ENCODE measurements at places on chromosomes 5 and 9. TPM values are rescaled to one million over a fixed set of nuclear protein-coding genes. Genes with fewer than 3 reads are reported as not detected.

DNA sequence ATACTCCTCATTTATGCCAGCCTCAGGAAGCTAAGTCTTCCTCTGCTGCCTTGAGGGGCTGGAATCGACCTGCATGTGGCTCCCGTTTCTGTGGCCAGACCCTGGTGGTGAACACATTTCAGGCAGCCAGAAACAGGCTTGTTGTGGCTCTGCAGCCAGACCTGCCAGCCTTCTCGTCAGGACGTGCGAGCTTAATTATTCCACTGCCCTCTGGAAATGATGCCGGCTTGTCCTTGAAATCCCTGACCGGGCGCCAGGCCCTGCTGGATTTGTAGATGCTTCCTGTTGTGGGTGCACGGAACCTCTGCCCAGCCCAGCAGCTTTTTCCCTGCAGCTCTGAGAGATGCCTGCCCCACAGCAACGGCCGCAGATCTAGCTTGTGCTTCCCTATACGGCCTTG lies 41.6 kb downstream of the PDZD2 start:
- no peaks in the 10 kb centered on the region for H3K27me3 ChIP-seq
- no peaks in the 10 kb centered on the region for H3K36me3 ChIP-seq
- H3K4me3 ChIP-seq: no peak overlapping the region

GRCh38 chr5:74206579-74207550 lies 433.7 kb downstream of the ENC1 start:
- H3K27me3 ChIP-seq: no peaks in the 10 kb centered on the region
- no peak overlapping the region for H3K4me3 ChIP-seq
- H3K36me3 ChIP-seq: no peaks in the 10 kb centered on the region
- H3K4me1 ChIP-seq: no peaks in the 10 kb centered on the region
- no peak overlapping the region for H3K27ac ChIP-seq

- no peaks in the 10 kb centered on the region for H3K4me1 ChIP-seq
- H3K27ac ChIP-seq: no peak overlapping the region
- H3K36me3 ChIP-seq: no peaks in the 10 kb centered on the region
- DNase-seq: no peak
- H3K27me3 ChIP-seq: no peaks in the 10 kb centered on the region
These were observed 20.9 kb downstream of the FOXE1 start for GRCh38 chr9:97873882-97874281.

Gene ANKRD34B
- not detected for total RNA-seq

Gene NTRK2
- 0.47 TPM for total RNA-seq

- peak overlapping the region; percentile 77 for H3K4me3 ChIP-seq
- H3K4me1 ChIP-seq: peaks cover 10% of the 10 kb centered on the region
- peak; percentile 62 for DNase-seq
- H3K27me3 ChIP-seq: no peaks in the 10 kb centered on the region
- no peak overlapping the region for H3K27ac ChIP-seq
- H3K36me3 ChIP-seq: no peaks in the 10 kb centered on the region
These were observed 750 bp downstream of the DNM1 start for GRCh38 chr9:128203707-128204551.

DNA sequence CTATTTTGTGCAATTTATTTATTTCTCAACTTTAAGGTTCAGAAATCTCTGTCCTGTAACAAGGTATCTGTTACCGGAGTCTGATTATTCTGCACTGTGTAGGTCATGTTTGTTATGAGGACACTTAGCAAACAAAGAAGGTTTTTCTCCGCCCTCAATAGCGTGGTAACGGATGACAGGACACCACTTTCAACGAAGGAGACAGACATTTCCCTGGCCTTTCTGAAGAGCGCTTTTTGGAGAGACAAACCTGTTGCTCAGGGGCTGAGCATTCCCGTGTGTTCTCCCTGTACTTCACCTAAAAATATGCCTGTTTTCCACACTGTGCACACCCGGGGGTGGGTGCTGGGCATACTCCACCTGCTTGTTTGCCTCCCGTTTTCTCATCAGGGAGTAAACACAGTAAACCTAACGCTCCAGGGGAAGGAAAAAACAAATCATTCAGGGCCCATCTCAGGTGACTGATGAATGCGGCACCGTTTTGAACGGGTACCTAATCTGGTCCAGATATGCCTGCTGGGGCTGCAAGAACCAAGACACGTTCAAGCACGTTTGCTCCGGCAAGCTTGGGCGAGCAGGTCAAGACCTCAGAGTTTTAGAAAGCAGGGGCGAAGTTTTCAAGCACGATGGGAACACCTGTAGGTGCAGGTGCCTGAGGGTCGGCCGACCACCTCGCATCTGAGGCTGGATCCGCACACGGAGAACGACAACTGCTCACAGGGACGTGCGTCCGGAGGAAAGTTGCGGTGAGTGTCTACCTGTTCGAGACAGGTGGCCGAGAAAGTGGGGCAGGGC lies 859 bp downstream of the RETREG1 start:
- peaks cover 3% of the 10 kb centered on the region for H3K4me1 ChIP-seq
- peaks cover 3% of the 10 kb centered on the region for H3K27me3 ChIP-seq
- H3K27ac ChIP-seq: peak overlapping the region; percentile 56
- H3K36me3 ChIP-seq: no peaks in the 10 kb centered on the region
- H3K4me3 ChIP-seq: peak overlapping the region; percentile 64
- no peak for DNase-seq

- no peaks in the 10 kb centered on the region for H3K27me3 ChIP-seq
- H3K27ac ChIP-seq: peak overlapping the region; percentile 75
- no peaks in the 10 kb centered on the region for H3K36me3 ChIP-seq
These were observed 12.6 kb upstream of the CEMIP2 start for GRCh38 chr9:71780953-71781352.

Gene PRDM9
- not detected for total RNA-seq

DNA sequence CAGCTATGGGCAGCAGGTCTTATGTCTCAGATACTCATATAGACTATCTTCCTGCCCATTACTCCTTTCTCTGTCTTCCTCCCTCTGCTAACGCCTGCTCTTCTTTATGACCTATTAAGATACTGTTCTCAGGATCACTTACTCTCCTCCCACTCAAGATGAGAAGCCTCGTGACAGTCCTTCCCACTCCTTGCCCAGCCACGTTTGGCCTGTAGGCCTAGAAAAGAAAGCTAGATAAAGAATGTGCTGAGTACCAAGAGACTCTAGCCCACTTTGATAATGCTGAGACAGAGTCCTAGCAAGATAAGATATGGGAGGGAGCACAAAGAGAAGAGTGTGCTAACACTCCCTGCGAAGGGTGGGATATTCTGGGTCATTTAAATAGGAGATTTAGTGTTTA lies 6.8 kb upstream of the DENND4C start:
- H3K36me3 ChIP-seq: no peaks in the 10 kb centered on the region
- no peaks in the 10 kb centered on the region for H3K4me1 ChIP-seq
- no peak overlapping the region for H3K4me3 ChIP-seq

GRCh38 chr5:115977988-115978387 lies 15.7 kb downstream of the LVRN start:
- no peaks in the 10 kb centered on the region for H3K27me3 ChIP-seq
- no peaks in the 10 kb centered on the region for H3K4me1 ChIP-seq
- no peaks in the 10 kb centered on the region for H3K36me3 ChIP-seq
- no peak overlapping the region for H3K4me3 ChIP-seq
- DNase-seq: no peak

GRCh38 chr5:149406203-149406978 lies 27.3 kb upstream of the IL17B start:
- H3K4me1 ChIP-seq: no peaks in the 10 kb centered on the region
- H3K4me3 ChIP-seq: peak overlapping the region; percentile 48
- no peaks in the 10 kb centered on the region for H3K36me3 ChIP-seq

- no peaks in the 10 kb centered on the region for H3K36me3 ChIP-seq
- no peaks in the 10 kb centered on the region for H3K27me3 ChIP-seq
- peak; percentile 84 for DNase-seq
- no peak overlapping the region for H3K27ac ChIP-seq
- H3K4me1 ChIP-seq: peaks cover 5% of the 10 kb centered on the region
- H3K4me3 ChIP-seq: no peak overlapping the region
These were observed 69.2 kb upstream of the S1PR3 start for GRCh38 chr9:88922091-88922490.

GRCh38 chr5:9062873-9063272 lies 483.0 kb downstream of the SEMA5A start:
- no peak overlapping the region for H3K27ac ChIP-seq
- H3K4me3 ChIP-seq: no peak overlapping the region
- H3K27me3 ChIP-seq: no peaks in the 10 kb centered on the region
- H3K4me1 ChIP-seq: no peaks in the 10 kb centered on the region
- H3K36me3 ChIP-seq: no peaks in the 10 kb centered on the region

GRCh38 chr5:150060471-150060870 lies 25.9 kb downstream of the CSF1R start:
- H3K4me1 ChIP-seq: no peaks in the 10 kb centered on the region
- H3K36me3 ChIP-seq: no peaks in the 10 kb centered on the region
- no peak overlapping the region for H3K27ac ChIP-seq
- peak; percentile 14 for DNase-seq
- no peaks in the 10 kb centered on the region for H3K27me3 ChIP-seq
- no peak overlapping the region for H3K4me3 ChIP-seq

Gene ADRA1B
- 12.2 TPM for total RNA-seq

Gene PCDHB7
- not detected for total RNA-seq

DNA sequence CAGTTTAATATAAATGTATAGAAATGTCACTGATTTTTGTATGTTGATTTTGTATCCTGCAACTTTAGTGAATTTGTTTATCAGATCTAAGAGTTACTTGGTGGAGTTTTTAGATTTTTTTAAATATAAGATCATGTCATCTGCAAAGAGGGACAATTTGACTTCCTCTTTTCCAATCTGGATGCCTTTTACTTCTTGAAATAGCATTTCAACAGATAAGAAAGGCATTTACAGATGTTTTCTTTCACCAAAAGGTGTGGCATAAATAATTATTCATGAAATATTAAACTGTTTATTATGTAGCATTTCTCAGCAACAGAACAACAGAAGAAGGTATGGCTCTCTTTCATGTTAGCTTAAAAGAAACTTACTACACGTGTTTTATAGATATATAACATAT lies 34.9 kb upstream of the NIPBL start:
- H3K4me3 ChIP-seq: no peak overlapping the region
- no peak for DNase-seq
- no peaks in the 10 kb centered on the region for H3K27me3 ChIP-seq
- no peaks in the 10 kb centered on the region for H3K4me1 ChIP-seq
- H3K27ac ChIP-seq: no peak overlapping the region

DNA sequence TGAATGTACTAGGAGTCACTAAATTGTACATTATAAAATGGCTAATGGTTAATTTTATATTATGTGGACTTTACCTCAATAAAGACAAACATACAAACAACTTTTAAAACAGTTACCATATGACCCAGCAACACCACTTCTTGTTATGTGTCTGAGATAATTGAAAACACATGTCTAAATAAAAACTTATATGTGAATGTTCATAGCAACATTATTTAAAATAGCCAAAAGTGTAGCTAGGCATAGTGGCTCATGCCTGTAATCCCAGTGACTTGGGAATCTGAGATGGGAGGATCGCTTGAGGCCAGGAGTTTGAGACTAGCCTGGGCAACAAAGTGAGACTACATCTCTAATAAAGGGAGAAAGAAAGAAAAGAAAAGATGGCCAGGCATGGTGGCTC lies 22.9 kb downstream of the SLC35A4 start:
- no peak for DNase-seq
- no peaks in the 10 kb centered on the region for H3K4me1 ChIP-seq
- H3K27ac ChIP-seq: no peak overlapping the region
- no peaks in the 10 kb centered on the region for H3K36me3 ChIP-seq
- no peaks in the 10 kb centered on the region for H3K27me3 ChIP-seq
- H3K4me3 ChIP-seq: no peak overlapping the region

Gene C5orf52
- total RNA-seq: not detected

Gene FRRS1L
- 3.0 TPM for total RNA-seq
